Activated gamma-delta T cell treated with Interleukin-2 at 50 U/mL for 16 hours (primary cell): ENCODE measurements at places on chromosomes 13 and 19.

- no peak for DNase-seq
Observed at GRCh38 chr13:44374348-44374712, 706 bp downstream of the SERP2 start.

GRCh38 chr13:48258002-48258401, 25.0 kb downstream of the ITM2B start:
- DNase-seq, result no peak

DNA sequence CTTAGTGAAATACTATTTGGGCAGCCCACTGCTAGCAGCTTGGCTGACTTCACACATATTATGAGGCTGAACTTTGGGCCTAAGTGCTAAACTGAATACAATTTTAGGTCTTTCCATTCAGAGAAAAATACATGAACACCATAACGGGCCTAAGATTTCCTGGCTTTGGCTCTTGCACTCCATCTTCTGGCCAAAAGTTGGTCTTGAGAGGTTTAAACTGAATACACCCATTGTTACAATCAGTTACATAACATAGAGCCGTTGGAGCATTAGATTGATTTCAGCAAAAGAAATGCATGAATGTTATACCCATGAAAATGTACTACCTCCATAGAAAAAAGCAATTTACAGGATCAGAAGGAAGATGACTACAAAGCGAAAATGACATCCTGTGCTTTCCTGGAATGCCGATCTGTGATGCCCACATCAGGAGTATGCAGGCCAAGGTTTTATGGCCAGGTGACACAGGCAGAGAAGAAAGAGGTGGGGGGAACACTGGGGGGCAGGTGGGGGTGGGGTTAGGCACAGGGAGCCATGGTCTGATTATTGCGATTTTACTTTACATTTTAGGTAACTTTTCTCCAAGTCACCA, 11.1 kb upstream of the SHISA2 start:
- DNase-seq, result peak; percentile 39

GRCh38 chr19:19460761-19461265, 54.5 kb downstream of the TSSK6 start:
- peak; percentile 59 for DNase-seq

DNA sequence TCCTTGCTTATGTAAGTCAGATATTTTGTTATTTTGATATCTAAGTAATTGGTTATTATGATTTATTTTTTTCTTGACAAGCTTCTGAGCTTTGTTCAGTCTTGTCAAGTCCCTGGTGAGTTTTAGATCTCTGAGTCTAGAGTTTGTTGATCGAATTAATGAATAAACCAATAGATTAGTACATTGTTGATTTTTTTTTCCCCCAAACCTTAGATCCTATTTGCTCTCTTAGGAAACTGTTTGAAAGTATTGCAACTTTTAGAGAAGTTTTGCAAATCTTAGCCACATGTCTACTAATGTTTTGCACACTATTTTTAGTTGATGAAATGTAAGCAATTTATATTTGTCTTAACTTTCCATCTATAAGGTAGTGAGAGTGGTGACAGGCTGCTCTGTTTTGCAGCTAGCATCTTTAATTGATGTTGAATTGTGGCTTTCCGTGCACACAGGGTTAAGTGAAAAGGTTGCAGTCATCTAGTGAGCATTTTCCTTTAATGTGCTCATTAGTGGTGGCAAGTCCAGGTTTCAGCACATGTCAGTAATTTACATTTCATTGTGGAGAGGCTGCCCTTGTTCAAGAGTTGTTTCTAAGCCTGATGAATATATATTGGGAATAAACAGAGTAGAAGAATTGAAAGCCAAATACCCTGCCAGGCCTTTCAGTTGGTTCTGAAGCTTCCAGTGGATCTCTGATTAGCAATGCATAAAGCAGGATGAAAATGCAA, 86.3 kb downstream of the PCCA start:
- no peak for DNase-seq

- no peak for DNase-seq
Observed at GRCh38 chr19:35341565-35342225, 6.0 kb upstream of the FFAR1 start.

DNA sequence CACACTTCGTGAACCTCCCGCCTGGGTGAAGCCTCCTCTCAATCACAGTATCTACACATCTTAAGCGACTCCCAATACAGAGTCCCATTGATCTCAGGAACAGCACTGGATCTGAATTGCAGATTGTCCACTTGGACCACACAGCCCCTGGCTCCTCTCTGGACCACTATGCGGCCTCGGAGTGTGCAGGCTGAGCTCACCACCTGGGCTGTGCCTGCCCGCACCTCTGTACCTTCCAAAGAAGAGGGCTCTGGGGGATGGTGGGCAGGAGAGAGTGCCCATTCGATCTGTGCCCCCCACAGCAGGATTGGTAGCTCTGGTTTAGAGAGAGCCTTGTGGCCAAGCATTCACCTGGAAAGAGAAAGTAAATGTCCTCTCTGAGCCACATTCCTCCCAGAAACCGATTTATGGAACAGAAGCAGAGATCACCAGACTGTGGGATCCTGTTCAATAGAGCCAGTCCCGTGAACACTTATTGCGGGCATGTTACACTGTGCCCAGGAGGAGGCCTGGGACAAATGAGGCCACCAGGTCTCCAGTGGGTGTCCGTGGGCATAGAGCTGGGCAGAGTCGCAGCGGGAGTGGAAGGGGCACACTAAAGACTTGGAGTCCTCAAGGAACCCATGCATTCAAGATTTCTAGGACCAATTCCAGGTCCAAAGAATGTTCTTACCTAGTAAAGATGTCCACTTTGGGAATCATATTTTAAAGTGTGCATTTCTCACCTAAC, 141.6 kb upstream of the SOX1 start:
- no peak for DNase-seq

- no peak for DNase-seq
Observed at GRCh38 chr19:40702337-40703012, 12.0 kb upstream of the NUMBL start.

DNA sequence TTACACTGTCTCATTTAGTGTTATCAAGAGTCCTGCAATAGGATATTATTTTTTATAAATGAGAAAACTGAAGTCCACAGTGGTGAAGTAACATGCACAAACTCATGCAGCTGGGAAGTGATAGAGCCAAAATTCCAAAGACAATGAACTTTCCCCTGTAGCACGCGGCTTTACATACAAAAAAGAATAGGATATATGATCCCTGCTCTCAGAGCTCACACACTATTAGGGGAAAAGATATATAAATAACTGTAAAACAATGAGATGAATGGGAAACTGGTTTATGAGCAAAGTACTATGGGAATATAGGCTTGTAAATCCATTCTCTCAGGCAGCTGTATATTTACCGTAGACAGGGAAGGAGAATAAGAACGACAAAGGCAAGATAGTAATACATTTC, 39.7 kb downstream of the THSD1 start:
- DNase-seq, result no peak

- DNase-seq, result no peak
Observed at GRCh38 chr13:61142506-61142905, 273.1 kb downstream of the PCDH20 start.

GRCh38 chr13:38494445-38494844, 144.8 kb downstream of the UFM1 start:
- no peak for DNase-seq

DNA sequence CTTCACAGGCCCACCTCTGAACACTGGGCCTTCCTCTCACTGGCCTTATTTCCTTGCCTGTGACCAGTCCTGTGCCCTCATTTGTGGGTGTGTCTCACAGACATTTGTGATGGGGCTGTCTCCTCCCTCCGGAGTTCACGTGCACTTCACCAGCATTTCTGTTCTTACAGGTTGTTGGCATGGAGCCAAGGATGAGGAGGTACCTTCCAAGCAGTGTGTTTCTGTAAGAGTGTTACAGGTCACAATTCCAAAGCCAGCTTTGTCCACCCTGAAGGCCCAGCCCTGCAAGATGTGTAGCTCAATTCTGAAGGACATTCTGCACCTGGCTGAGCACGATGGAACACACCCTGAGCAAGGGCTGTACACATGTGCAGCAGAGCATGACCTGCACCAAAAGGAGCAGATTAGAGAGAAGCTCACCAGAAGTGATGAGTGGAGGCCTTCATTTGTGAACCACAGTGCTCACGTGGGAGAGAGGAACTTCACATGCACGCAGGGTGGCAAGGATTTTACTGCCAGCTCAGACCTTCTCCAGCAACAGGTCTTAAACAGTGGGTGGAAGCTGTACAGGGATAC, 8.1 kb downstream of the ZNF749 start:
- no peak for DNase-seq

DNA sequence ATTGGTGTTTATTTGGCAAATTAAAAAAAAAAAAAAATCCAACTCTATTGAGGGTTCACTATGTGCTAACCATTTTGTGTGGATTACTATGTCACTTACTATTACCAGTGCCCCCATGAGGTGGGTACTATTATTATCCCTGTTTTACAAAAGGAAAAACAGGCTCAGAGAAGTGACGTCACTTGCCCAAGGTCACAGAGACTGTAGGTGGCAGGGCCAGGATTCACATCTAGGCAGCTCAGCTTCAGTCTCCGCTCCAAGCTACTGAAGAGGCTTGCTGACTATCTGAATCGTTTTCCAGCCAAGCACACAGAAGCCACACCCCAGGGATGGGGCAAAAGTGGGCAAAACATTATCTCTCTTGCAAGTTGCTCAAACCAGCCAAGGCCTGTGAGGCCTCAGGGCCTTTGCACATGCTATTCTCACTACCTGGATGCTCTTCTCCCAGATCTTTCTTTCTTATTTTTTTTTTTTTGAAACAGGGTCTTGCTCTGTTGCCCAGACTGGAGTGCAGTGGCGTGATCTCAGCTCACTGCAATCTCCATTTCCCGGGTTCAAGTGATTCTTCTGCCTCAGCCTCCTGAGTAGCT, 4.8 kb upstream of the ANGPTL8 start:
- DNase-seq, result no peak

GRCh38 chr19:15197942-15198341, 2.9 kb downstream of the NOTCH3 start:
- no peak for DNase-seq

DNA sequence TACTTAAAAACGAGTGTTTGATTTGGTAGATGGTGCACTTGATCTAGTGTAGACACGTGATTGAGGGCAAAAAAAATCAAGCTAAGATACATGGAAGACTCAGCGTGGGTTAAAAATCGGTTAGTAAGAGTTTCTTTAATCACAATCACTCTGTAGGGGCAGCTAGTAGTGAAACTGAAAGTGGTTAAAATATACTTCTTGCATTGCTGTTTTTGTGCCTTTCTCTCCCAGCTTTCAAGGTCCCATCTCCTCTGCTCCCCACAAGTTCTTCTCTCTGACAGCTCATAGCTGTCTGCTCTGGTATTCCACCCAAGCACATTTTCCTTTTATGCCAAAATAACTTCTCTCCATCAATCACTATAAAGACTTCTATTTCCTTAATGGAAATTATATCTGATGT, 1089.7 kb downstream of the EFNB2 start:
- DNase-seq, result no peak

DNA sequence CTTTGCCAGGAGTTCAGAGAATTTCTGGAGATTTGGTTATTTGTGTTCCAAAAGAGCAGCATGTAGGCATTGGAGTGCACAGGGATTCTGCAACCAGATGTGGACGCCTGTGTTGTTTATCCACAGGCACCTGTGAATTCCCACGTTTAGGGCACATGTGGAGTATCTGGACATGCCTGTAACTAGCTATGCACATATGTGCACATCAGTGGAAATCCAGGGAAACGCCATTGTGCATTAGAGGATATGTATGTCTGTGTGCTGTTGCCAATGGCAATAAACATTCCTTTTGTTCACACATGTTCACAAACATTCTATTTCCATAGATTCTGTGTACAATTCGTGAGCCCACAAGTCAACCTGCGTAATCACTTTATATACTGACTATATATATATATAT, 34.7 kb downstream of the OLFM2 start:
- no peak for DNase-seq

- no peak for DNase-seq
Observed at GRCh38 chr13:46617229-46617721, 64.3 kb downstream of the LRCH1 start.

GRCh38 chr19:54154603-54155345, 4.7 kb downstream of the LENG1 start:
- peak; percentile 45 for DNase-seq

DNA sequence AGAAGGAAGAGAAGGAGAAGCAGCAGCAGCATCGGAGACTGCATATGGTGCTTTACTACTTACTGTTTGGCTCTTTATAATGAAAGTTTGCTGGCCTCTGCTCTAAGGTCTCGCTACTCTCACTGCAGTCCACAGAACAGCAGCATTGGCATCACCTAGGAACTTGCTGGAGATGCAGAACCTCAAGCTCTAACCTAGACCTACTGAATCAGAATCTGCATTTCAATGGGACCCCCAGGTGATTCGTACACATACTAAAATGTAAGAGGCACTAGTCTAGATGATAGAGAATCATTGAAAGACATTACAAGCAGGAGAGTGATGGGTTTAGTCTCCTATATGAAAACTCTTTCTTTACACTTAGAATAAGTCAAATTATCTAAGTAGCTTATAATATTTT, 270.6 kb downstream of the KLF5 start:
- DNase-seq, result no peak

- DNase-seq, result no peak
Observed at GRCh38 chr19:19670070-19670551, 1.5 kb downstream of the ZNF101 start.

DNA sequence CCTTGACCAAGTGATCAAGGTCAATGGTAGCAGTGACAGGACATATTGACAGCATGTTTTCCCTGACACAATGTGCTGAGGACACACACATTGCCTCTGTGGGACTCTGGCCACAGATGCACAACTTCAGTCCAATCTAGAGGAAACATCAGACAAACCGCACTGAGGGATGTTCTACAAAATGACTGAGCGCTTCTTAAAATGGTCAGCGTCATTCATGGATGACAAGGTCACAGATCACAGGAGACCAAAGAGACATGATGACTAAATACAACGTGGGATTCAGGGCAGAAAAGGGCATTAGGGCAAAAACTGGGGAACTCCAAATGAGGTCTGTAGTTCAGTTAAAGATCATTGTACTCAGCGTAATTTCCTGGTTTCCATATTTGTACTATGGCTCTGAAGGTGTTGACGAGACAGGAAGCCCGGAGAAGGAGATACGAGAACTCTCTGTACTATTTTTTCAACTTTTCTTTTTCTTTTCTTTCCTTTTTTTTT, 20.6 kb downstream of the PBX4 start:
- peak; percentile 34 for DNase-seq

DNA sequence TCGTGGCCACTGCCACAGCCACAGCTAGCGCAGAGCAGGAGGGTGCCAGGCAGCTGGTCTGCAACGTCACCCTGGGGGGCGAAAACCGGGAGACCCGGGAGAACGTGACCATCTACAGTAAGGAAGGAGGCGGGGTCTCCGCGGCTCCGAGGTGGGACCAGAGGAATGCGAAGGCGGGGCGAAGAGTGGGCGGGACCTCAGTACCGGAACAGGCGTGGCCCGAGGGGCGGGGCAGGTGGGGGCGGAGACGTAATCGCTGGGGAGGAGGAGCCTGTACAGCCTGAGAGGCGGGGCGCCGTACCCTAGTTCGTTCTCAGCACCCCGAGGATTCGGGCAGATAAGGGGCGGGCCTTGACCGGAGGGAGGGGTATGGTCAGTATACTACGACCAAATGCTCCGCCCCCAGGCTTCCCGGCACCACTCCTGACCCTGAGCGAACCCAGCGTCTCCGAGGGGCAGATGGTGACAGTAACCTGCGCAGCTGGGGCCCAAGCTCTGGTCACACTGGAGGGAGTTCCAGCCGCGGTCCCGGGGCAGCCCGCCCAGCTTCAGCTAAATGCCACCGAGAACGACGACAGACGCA, 2.5 kb downstream of the ICAM5 start:
- peak; percentile 67 for DNase-seq
